Occipital lobe (tissue), 3 donors: ENCODE measurements at places on chromosomes 12 and 14. TPM values are rescaled to one million over a fixed set of nuclear protein-coding genes. Genes with fewer than 3 reads are reported as not detected.

The DIO2 gene
- 31.0 TPM for total RNA-seq

DNA sequence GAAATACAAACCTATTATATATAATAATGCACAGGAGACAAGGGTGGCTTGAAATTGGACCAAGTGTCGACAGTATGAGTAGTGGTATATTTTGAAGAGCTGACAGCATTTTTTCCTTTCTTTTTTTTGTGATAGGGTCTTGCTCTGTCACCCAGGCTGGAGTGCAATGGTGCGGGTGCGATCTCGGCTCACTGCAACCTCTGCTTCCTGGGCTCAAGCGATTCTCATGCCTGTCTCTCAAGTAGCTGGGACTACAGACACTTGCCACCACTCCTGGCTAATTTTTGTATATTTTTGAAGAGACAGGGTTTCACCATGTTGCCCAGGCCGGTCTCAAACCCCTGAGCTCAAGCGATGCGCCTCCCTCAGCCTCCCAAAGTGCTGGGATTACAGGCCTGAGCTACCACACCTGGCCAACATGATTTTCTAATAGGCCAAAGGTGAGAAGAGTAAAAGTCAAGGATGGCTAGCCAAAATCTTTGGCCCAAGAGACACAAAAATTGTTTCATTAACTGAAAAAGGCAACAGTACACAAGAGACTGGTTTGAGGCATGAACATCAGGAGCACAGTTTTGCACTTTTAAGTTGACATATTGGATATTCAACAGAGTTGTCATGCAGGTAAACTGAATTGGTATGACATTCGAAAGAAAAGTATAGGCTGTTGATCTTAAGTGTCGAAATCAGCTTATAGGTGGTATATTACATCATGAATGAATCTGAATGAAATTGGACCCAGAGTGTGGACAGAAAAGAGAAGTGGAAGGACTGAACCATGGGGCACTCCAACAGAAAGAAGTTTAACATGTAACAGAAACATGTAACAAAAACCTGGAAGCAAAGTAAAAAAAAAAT lies 12.5 kb downstream of the HNRNPC start:
- no peak for DNase-seq

The FBLN5 gene
- 4.1 TPM for total RNA-seq

GRCh38 chr12:75361408-75361807 lies 26.9 kb downstream of the GLIPR1L1 start:
- DNase-seq = no peak

DNA sequence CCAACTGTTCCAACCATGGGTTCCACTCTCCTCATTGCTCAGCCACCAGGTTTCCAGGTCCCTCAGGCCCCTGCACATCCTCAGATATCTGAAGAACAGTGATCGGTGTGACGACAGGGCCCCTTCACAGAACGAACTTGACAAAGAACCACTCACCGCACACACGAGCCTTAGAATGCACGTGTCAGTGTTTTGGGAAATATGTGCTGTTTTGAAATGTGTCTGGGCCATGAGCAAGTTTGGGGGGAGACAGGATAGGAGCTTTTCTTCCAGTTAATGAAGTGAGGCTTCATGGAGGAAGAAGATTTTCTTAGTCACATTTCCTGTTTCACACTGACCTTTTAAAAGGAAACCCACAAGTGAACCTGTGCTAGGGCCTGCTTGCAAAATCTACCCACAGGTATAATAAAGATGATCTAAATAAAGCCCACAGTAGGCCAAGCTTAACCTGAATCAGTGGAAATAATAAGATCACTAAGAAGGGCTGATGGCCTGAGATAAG lies 58.6 kb downstream of the ZFP36L1 start:
- no peak for DNase-seq

The LLPH gene
- 8.9 TPM for total RNA-seq

The CEBPE gene
- total RNA-seq = 0.31 TPM

GRCh38 chr14:100567877-100568163 lies 19.4 kb downstream of the BEGAIN start:
- DNase-seq = no peak

- no peak for DNase-seq
Measured at GRCh38 chr14:31441273-31442111, 15.8 kb downstream of the DTD2 start.

DNA sequence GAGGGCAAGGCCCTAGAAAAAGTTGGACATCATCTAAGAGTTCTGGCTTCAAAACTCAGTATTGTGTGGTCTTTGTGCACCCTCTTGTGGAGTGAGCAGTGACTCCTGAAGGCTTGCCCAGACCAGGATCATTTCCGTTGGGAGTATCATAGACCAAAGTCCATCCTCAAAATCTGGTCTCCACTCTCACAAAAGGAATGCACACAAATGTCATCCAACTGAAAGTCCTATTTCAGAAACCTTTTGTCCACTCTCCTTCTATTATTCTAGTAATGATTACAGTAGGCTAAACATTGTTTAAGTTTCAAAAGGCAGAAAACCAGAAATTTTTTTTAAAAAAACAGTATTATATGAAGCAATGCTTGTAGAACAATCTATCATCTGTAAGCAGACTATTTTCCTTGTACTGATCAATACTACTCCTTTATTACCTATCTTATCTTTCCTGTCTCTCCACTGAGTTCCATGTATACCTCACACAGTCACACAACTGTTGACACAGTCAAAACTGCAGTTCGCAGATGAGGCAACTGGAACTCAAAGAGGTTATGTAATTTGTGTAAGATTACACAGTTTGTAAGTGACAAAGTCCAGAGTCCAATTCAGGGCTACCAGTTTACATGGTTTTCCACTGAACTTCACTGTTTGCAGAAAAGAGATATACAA lies 41.4 kb downstream of the COX16 start:
- DNase-seq = no peak

The ITGA5 gene
- total RNA-seq = 5.1 TPM

The TBC1D30 gene
- total RNA-seq = 72.2 TPM

GRCh38 chr12:17503742-17504141 lies 586.3 kb downstream of the RERGL start:
- no peak for DNase-seq

The TMPRSS12 gene
- not detected for total RNA-seq

The PTPRR gene
- 19.5 TPM for total RNA-seq

The IL23A gene
- not detected for total RNA-seq

DNA sequence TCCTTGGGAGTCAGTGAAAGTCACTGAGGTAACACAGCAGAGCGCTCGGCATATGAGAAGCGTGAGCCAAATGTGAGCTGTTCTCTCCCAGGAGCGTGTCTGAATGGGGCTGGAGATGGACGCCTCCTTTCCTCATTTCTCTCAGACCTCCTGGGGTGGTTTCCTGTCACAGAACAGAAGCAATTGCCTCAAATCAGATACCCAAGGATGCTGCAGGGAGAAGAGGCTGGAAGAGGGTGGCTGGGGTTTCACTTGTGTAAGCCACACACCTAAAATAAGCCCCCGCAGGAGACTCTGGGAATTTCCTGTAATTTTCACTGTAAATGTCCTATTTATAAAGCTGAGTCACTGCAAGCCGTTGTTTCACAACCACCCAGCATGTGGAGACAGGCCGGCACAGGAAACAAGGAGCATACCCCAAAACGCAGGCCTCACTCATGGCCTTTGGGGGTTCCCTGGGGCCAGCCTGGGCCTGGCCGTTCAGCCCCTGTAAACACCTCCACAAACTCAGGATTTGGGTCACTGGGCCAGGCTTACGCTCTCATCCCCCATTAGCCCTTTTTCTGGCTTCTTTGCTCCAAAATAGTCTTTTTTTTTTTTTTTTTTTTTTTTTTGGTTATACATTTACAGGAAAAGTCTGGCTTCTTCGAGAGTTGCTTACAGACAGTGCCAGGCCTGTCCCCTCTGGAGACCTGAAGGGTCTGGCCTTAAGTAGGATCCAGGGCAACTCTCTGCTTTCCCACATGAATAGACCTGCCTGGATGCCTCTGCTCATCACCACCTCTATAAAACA lies 55.3 kb downstream of the VCPKMT start:
- DNase-seq = peak; percentile 31

- no peak for DNase-seq
Measured at GRCh38 chr12:126949558-126949957, 1317.4 kb upstream of the TMEM132C start.

DNA sequence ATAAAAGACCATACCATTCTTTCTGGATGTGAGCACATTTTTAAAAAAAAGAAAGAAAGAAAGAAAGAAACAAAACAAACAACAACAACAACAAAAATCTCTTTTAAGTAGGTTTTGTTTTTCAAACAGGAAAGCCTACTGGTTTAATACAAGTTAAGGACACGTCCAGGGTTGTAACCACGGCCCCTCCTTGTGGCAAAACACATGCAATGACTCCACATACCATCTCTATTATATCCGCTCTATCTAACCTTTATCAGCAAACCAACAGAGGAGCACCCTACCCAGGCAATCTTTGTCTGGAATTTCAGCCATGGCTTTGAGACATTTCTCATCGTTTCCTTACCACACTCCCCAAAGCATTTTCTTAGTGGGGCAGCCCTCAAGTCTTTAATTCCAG lies 360.5 kb upstream of the TMPO start:
- no peak for DNase-seq

DNA sequence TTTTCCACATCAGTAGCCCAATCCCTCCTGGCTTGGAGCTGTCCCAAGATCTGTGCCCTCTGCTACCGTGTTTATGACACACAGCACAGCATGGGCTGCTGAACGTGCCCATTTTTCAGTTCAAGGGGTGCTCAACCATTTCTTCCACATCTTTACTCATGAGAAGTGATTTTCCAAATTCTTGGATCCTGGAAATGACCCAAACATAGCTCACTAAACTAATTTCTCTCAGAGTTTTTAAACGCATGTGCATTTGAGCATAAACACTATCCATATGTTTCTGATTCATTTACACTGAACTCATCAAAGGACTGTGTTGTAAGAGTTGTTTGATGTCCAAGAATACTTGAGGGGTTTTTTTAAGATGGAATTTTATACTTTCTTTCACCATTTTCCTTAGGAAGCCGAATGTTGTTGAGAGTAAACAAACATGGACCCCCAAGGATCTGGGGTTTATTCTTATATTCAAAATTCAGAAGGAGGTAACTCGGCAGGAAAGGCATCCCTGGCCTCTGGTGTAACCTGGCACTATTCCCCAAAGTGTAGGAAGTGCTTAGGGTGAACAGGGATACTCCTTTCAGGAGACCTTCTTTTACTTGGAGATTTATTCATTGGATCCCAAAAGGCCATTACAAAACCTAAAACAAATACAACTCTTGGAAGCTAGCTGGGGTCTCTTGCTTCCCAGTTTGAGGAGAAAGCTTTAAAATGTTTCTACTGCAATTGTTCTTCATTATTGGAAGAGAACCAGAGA lies 215.0 kb downstream of the BMP4 start:
- DNase-seq = no peak

The ACRBP gene
- total RNA-seq = 0.62 TPM

The STON2 gene
- 38.8 TPM for total RNA-seq

The ACSM4 gene
- total RNA-seq = not detected

The ADCY6 gene
- 31.5 TPM for total RNA-seq

- no peak for DNase-seq
Measured at GRCh38 chr12:67541625-67541991, 106.9 kb upstream of the DYRK2 start.

- no peak for DNase-seq
Measured at GRCh38 chr14:28584951-28585350, 181.6 kb upstream of the FOXG1 start.

GRCh38 chr12:113891739-113892520 lies 74.2 kb downstream of the RBM19 start:
- DNase-seq = no peak

DNA sequence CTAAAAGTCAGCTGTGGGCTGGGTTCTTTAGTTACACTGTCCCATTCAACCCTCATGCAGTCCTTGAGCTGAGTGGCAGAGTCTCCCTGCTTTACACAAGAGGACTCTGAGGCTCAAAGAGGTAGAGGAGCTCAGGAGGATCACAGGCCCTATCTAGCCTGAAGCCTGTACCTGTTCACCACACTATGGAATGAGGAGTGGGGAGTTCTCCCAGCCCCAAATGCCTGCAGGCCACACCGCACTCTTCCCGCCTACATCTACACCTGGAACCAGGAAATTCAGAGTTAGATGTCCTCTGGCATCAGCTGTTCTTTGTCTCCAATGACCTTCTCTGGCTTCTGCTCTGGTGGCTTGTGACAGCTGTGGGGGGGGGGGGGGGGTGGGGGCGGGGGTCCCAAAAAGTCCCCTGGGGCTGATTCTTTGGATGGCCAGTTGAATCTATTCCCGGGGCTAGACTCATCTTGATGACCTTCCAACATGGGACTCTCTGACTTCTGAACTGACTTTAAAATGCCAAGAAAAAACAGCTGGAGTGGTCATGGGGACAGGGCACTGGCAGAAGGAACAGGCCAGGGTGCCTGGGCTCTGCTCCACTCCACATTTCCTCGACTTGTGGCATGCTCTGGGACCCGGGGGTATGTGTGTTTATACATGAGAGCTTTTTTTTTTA lies 30.6 kb downstream of the RIN3 start:
- DNase-seq = no peak

DNA sequence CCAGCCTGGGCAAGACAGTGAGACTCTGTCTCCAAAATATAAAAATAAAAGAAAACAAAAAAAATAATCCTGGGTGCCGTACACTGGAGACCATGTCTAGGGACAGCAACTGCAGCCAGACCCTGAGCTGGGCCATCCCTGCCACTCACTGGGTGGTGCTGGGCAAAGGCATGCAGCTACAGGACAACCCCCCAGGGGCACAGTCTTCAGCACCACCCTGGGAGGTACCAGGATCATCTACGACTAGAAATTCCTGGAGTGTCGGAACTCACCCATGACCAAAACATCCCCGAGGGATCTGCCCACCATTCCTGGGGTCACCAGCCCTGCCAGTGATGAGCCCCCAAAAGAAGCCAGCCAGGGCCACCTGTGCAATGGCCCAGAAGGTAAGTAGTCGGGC lies 35.7 kb upstream of the SUPT16H start:
- DNase-seq = no peak

The AKAP3 gene
- total RNA-seq = 2.7 TPM

GRCh38 chr14:72962829-72963312 lies 36.6 kb downstream of the DCAF4 start:
- DNase-seq = no peak

The EFCAB11 gene
- 3.7 TPM for total RNA-seq

The TRIP11 gene
- total RNA-seq = 49.4 TPM

- no peak for DNase-seq
Measured at GRCh38 chr12:1367331-1368291, 226.8 kb downstream of the FBXL14 start.

- no peak for DNase-seq
Measured at GRCh38 chr12:6360080-6360571, 15.2 kb downstream of the SCNN1A start.

- DNase-seq = no peak
Measured at GRCh38 chr12:116639765-116640164, 80.6 kb downstream of the MAP1LC3B2 start.

The DPY19L2 gene
- 38.4 TPM for total RNA-seq

GRCh38 chr12:114013575-114014345 lies 47.6 kb upstream of the RBM19 start:
- DNase-seq = no peak
